PC-3 (cell line): ENCODE measurements at places on chromosomes 5 and 9. TPM values are rescaled to one million over a fixed set of nuclear protein-coding genes. Genes with fewer than 3 reads are reported as not detected.
A peak's percentile ranks its signal among the peaks of the same experiment; 100 is the strongest.

- DNase-seq = peak; percentile 90
Measured at GRCh38 chr5:133285583-133286021, 233.8 kb downstream of the HSPA4 start.

- DNase-seq = no peak
Measured at GRCh38 chr5:124056326-124056990, 544.5 kb downstream of the CSNK1G3 start.

- peak; percentile 54 for DNase-seq
Measured at GRCh38 chr9:37061768-37062167, 27.7 kb upstream of the PAX5 start.

- no peak for DNase-seq
Measured at GRCh38 chr5:158780656-158781237, 319.0 kb downstream of the EBF1 start.

- no peak for DNase-seq
Measured at GRCh38 chr5:140044041-140044440, 942 bp upstream of the NRG2 start.

DNA sequence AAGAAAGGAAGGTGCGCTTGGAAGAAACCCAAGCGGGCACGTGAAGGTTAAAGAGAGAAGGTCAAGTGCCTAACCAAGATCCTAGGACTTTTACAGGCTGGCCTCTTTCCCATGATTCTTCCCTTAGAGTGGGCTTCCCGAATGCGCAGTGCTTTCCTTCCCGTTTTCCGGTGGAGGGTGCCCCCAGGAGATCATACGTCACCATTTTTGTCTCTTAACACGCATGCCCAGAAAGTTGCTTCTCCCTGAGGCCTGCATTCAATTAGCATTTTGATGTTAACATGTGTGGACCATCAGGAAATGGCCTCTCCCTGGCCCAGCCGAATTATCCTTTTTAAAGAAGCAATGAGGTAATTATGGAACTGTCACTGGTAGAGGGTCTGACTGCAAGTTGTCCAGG lies 1.9 kb upstream of the RUSC2 start:
- DNase-seq = no peak

DNA sequence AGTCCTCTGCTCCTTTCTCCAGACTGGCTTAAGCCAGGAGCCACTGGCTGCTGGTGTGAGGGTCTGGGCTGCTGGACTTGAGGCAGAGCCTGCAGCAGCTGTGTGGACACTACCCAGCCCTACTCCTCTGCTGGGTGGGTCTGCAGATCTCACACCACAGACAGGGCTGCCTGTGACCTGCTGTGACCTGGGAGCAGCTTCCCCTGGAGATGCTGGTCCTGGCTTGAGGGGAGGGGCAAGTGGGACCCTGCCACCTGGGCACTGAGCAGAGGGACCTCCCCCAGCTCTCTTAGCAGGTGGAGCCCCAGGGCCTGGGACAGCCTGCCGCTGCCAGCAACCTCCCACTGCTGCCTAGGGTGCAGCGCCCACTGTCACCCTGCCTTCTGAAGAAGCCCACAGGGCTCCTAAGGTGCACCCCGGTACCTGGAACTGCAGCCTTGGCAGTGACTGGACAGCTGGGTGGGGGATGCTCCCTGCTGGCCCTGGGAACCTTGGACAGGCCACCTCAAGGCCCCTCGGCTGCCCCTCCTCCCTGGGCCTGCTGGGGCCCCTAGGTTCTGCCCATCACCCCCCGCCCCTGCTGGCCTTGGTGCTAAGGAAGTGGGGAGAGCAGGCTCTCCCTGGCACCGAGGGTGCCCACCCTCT lies 9.1 kb downstream of the CACFD1 start:
- DNase-seq = no peak

DNA sequence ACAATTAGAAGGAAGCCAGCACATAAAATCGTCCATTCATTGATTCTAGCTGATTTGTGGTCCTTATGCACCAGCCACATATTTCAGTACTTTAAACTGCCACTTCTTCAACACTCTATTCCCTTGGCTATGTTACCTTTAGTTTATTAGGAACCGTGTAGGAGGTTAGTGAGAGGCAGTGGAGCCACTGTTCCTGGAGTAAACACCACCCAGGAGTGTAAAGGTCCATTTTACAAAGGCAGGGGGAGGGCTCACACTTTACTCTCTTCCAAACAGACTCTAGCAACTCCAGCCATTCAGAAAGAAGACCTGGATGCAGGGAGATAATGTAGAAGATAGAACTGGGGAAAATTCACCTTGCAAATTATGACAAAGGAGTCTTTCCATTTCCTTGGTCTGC lies 170.2 kb upstream of the RPS23 start:
- DNase-seq = no peak

GRCh38 chr9:121478816-121479676 lies 20.6 kb downstream of the GGTA1 start:
- DNase-seq = no peak

- no peak for DNase-seq
Measured at GRCh38 chr5:172114875-172115422, 73.1 kb downstream of the STK10 start.

DNA sequence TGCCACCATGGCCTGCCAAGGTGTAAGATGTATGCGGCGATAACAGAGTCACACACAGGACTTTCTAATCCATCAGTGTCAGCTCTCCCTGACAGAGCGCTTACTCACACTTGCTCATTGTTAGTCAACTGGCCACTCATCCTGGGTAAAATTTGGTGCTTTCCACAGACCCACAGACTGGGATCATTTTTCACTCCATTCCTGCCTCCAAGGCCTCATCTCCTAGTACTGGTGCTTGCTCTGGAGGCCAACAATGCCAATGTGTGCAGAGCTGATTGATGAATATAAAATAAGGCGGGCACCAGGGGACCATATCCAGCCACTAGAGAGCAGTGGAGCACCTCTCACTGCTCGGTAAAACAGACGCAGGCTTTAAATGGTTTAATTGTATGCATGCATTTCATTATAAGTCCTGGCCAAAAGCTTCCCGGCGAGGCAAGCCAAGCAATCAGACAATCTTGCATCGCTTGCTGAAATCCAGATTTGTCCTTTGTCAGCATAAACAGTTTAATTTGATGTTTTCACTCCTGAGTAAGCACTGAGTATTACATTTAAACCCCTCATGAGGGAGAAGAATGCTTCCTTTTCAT lies 22.3 kb downstream of the PSMB7 start:
- peak; percentile 95 for DNase-seq

GRCh38 chr5:41508186-41508585 lies 2.2 kb downstream of the PLCXD3 start:
- peak; percentile 88 for DNase-seq

GRCh38 chr5:41797662-41798061 lies 72.6 kb downstream of the OXCT1 start:
- DNase-seq = no peak

The OLFML2A gene
- 3.4 and 4.7 TPM in 2 replicates for total RNA-seq

The CTSV gene
- 11.4 and 12.2 TPM in 2 replicates for total RNA-seq

The MCTP1 gene
- 4.8 and 7.5 TPM in 2 replicates for total RNA-seq
